ENCODE measurements at places on chromosomes 3 and 15.
A peak's percentile ranks its signal among the peaks of the same experiment; 100 is the strongest.

DNA sequence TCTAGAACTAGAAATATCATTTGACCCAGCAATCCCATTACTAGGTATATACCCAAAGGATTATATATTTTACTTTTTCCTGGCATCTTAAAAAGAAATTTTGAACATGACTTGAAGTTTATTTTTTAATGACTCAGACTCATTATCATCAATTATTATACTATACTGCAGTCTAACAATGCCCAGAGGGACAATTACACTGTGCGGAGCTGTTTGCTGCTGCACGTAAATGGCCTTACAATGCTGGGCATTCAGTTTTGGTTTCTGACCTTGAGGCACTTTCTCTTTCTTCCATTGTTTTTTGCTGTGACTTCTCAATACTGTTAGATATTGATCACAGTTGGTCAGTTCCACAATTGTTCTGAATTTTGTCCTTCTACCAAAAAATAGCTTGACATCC lies 128.8 kb downstream of the GBE1 start:
- DNase-seq = no peak

DNA sequence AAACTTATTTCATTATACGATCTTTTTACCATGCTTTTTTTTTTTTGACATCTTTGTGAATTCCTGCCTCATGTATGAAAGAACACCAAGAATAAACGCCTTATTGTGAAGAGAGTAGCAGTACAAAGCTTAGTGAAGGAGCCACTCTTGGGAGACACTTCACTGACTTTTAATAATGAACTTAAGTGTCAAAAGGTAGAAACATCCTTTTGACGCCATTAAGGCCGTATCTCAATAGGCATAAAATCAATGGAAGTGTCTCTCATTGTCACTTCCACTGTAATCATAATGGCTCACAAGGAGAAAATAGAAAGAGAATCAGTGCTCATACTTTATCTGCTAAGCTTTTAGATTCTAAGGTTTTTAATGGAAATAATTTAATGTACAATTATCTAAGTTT lies 657.8 kb downstream of the DIPK2A start:
- no peak for DNase-seq

DNA sequence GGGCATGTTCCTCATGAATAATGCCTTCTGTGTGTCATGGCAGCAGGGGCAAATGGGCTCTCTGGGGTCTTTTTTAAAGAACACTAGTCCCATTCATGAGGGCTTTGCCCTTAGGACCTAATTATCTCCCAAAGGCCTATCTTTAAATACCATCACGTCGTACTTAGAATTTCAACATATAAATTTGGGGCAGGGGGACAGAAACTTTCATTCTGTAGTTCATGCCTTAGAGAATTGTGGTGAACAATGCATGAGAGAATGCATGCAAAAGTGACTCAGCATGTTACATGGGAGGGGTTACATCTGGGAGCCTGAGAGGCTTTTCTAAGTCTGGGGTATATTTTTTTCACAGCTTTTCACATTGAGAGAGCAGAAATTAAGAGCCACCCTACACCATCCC lies 208.5 kb upstream of the ROPN1 start:
- DNase-seq = peak; percentile 4

DNA sequence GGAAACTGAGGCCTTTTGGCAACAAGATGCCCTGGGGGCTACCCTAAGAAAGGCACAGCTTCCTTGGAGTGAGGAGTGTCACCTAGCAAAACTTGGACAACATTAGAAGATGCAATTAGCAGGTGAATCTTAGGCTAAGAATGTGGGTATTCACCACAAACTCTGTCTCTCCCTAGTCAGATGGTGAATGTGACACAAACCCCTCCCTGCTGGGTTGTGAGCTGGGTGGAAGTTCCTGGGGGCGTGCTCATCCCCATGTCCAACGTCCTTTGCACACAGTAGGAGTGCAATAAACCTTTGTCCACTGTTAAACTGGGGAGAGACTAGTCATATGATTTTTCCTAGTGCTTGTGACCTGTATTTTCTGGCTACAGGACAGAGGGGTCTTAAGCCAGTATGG lies 67.1 kb upstream of the SH3GL3 start:
- peak; percentile 30 for DNase-seq

GRCh38 chr3:6354653-6355052 lies 506.3 kb upstream of the GRM7 start:
- DNase-seq = no peak

GRCh38 chr3:74691946-74692345 lies 77.5 kb upstream of the CNTN3 start:
- no peak for DNase-seq

DNA sequence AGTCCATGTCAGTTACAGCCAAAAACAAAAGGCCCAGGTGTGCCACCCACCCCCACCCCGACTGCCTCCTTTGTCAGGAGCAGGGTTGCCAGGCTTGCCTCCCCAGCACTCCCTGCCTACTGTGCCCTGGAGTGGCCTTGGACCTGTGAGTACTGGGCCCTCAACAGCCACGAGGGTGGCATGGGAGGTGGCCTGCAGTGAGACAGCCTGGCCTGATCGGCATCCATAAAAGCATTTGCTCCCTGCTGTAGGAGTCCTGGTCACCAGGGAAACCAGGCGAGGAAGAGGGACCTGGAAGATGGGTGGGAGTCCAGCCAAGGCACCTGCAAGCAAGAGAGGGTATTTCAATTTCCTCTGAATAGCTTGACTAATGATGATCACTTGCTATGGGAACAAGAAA lies 56.4 kb upstream of the KCNMB2 start:
- DNase-seq = no peak

DNA sequence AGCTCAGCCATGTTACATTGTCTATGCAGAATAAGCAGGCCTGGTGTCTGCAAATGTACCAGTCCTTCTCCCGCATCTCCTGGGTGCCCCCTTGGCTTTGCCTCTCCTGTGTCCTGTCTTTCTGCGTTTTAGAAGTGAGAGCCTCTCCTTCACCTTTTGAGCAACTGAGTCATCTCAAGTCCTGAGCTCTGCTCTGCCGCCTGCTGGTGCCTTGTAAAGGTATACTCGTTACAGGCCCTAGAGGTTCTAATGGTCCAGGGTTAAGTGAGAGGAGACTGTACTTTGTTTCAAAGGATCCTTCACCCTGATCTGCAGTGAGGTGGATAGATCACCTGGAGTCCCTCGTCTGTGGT lies 12.6 kb downstream of the GHRL start:
- DNase-seq = no peak

All from fibroblast of mammary gland (primary cell).